ENCODE measurements at places on chromosomes 7 and 10. TPM values are rescaled to one million over a fixed set of nuclear protein-coding genes. Genes with fewer than 3 reads are reported as not detected.

CHAT gene
- not detected for total RNA-seq

GAD2 gene
- total RNA-seq, result not detected

PAOX gene
- total RNA-seq, result 3.1 TPM

NEURL1 gene
- total RNA-seq, result under 0.01 TPM

SAP25 gene
- total RNA-seq, result not detected

CDHR3 gene
- 1.3 TPM for total RNA-seq

EPHB6 gene
- under 0.01 TPM for total RNA-seq

CCDC172 gene
- not detected for total RNA-seq

GJD4 gene
- not detected for total RNA-seq

TCTN3 gene
- 39.7 TPM for total RNA-seq

C10orf53 gene
- total RNA-seq, result not detected

VWDE gene
- under 0.01 TPM for total RNA-seq

TMEM270 gene
- not detected for total RNA-seq

ARHGEF35 gene
- total RNA-seq, result 0.13 TPM

MMP21 gene
- total RNA-seq, result 0.13 TPM

SBDS gene
- total RNA-seq, result 71.8 TPM

CTAGE6 gene
- under 0.01 TPM for total RNA-seq

SFTPD gene
- total RNA-seq, result not detected

CCSER2 gene
- 15.6 TPM for total RNA-seq

CCL26 gene
- not detected for total RNA-seq

COX19 gene
- 6.6 TPM for total RNA-seq

SP4 gene
- 5.6 TPM for total RNA-seq

TWIST1 gene
- not detected for total RNA-seq

EIF5AL1 gene
- total RNA-seq, result 0.25 TPM

SUV39H2 gene
- total RNA-seq, result 12.2 TPM

OR2A1 gene
- total RNA-seq, result under 0.01 TPM

BEND7 gene
- 4.9 TPM for total RNA-seq

FAM25A gene
- total RNA-seq, result not detected

All from dermis microvascular lymphatic vessel endothelial cell (primary cell).